ENCODE measurements at places on chromosomes 12 and 14. TPM values are rescaled to one million over a fixed set of nuclear protein-coding genes. Genes with fewer than 3 reads are reported as not detected.

DNA sequence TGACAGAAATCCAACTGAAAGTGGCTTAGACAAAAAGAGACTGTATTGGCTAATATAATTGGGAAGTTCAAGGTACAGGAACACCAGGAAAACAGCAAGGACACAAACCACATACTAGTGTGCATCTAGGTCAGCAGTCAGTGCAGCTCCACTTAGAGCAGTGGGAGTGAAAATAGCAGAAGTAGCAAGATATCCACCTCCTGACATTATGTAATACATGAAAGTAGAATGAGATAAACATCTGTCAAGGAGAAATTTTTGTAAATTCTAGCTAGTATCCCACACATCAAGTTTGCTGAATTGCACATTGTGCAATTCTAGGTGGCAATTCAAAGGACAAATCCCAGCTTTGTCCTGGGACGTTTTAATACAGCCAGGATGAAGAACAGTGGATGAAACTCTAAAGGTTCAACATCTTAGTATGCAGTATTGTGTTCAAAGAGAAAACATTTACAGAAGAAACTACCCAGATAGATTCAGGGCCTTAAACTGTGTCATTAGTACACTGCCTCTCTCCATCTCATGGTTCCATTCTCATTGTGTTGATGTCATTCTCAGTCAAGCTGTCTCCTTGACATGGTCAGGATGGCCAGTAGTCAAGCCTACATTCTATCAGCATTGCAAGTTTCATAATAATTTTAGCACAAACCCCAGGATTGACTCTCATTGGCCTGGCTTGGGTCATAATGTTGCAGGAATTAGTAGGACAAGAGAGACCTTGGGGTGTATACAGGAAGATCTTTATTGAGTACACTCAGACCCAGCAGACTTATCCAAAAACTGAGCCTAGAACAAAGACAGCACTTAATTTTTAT, 56.8 kb downstream of the SDR9C7 start:
- H3K4me1 ChIP-seq, result no peaks in the 10 kb centered on the region
- H3K27ac ChIP-seq, result no peak overlapping the region
- no peak overlapping the region for H3K4me3 ChIP-seq
- DNase-seq, result peak; percentile 57

GRCh38 chr12:68148261-68148951, 11.1 kb downstream of the IFNG start:
- H3K27me3 ChIP-seq, result no peaks in the 10 kb centered on the region
- H3K36me3 ChIP-seq, result no peaks in the 10 kb centered on the region
- no peak for DNase-seq
- no peaks in the 10 kb centered on the region for H3K4me1 ChIP-seq
- no peak overlapping the region for H3K4me3 ChIP-seq

DNA sequence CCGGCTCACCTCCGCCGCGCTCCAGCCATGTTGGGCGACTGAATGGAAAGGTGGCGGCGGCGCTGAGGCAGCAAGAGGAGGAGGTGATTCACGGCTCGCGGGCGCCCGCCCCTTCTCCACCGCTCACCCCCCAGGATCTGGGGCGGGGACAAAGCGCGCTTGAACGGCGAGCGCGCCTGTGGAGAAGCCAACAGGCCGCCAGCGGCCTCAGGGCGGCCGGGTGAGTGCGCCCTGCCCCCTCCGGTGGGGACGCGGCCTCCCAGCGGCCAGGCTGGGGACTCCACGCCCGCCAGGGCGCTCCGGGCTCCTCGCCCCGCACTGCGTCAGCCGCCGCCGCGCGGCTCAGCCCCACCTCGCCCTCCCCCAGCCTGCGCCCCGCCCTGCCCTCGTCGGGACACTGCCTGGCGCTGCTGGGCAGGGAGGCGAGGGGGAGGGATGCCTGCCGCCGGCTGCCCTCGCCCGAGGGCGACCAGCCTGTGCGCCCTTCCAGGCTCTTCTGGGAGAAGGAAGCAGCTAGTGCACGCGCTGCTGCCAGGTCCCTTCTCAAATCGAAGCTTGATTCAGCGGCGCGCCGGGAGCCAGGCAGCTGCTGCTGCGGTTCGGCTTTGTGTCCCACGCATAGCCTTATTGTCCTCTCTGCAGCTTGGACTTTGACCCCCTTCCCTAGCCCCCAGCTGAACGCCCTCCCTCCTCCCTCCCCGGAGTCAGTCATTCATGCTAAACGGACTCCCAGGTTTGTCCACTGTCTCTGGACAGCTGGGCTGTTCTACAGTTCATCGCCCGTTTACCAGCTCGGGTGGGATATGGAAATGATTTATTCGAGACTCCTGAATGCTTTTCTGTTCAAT, at the start of gene KIF21A:
Gene KIF21A, minus strand, starts transcription at position 40 of the 848 bp plus-strand sequence. CDS start 150 bp downstream, outside the sequence.
- peak within 1 kb of the TSS; percentile 88 for H3K27ac ChIP-seq
- peak within 1 kb of the TSS; percentile 84 for H3K4me3 ChIP-seq
- peak; percentile 95 for DNase-seq
- no peaks in the 10 kb centered on the region for H3K27me3 ChIP-seq
- no peaks in the 10 kb centered on the region for H3K36me3 ChIP-seq

AGAP2 gene
- total RNA-seq, result 2.5 TPM

DNA sequence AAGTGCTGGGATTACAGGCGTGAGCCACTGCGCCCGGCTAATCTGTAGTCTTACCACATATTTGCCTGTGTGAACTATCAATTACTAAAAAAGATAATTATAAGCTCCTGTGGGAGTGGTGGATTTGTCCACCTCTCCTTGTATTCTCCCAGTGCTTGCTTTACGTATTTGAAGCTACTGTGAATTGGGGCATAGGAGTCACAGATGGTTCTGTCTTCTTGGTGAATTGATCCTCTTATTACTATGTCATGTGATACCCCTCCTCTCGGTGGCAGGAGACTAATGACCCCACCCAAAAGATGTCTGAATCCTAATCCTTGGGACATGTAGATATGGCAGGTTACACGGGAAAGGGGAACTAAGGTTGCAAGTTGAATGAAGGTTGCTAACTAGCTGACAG, 11.8 kb downstream of the GPR132 start:
- no peak overlapping the region for H3K27ac ChIP-seq
- peaks cover under 1% of the 10 kb centered on the region for H3K4me1 ChIP-seq
- H3K36me3 ChIP-seq, result no peaks in the 10 kb centered on the region
- no peak overlapping the region for H3K4me3 ChIP-seq
- H3K27me3 ChIP-seq, result peaks cover 13% of the 10 kb centered on the region
- no peak for DNase-seq

DNA sequence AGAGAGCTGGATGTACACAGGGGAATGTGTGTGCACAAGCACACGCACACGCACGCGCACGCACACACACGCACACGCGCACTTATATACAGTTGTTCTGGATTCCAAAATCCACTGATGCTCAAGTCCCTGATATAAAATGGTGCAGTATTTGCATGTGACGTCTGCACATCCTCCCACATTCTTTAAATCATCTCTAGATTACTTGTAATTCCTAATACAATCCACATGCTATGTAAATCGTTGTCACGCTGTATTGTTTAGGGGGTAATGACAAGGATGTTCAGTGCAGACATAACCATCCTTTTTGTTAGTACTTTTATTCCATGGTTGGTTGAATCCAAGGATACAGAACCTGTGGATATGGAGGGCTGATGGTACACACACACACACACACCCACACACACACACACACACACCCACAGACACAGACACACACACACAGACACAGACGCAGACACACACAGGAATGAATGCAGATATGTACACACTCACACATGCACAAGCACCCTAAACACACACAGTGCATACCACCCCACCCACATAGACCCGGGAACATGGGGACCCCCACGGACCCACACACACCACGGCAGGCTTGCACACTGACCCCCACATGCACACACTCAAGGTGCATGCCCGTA, 188.5 kb upstream of the PRMT8 start:
- H3K4me1 ChIP-seq, result peaks cover 11% of the 10 kb centered on the region
- H3K27me3 ChIP-seq, result peaks cover 65% of the 10 kb centered on the region
- H3K36me3 ChIP-seq, result no peaks in the 10 kb centered on the region

DNA sequence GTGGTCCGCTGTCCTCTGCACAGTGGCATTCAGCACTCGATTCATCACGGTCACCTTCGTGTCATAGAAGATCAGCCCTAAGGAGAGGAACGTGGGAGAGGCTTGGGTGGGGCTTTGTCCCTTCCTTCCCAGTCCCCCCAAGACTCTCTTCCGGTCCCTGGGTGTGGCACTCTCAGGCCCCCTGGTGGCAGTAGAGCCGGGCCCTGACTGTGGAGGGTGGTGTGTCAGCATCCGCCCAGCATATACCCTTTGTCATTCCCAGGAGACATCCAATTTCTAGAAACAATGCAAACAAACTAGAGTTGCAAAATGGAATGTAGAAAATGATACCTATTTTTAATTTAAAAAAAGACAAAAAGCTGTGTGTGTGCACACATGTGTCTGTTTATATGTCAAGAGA, 45.0 kb downstream of the TRAFD1 start:
- peaks cover 97% of the 10 kb centered on the region for H3K36me3 ChIP-seq
- no peaks in the 10 kb centered on the region for H3K27me3 ChIP-seq
- H3K4me3 ChIP-seq, result no peak overlapping the region
- no peaks in the 10 kb centered on the region for H3K4me1 ChIP-seq
- no peak for DNase-seq

- H3K36me3 ChIP-seq, result no peaks in the 10 kb centered on the region
- H3K4me3 ChIP-seq, result no peak overlapping the region
- DNase-seq, result no peak
- no peak overlapping the region for H3K27ac ChIP-seq
- H3K27me3 ChIP-seq, result no peaks in the 10 kb centered on the region
Measured at GRCh38 chr12:116280595-116281290, 3.2 kb upstream of the MED13L start.

- no peaks in the 10 kb centered on the region for H3K36me3 ChIP-seq
- no peak for DNase-seq
- H3K27me3 ChIP-seq, result no peaks in the 10 kb centered on the region
- no peak overlapping the region for H3K4me3 ChIP-seq
- no peaks in the 10 kb centered on the region for H3K4me1 ChIP-seq
Measured at GRCh38 chr14:101687756-101688546, 73.6 kb upstream of the PPP2R5C start.

CPM gene
- total RNA-seq, result 30.2 TPM

DNA sequence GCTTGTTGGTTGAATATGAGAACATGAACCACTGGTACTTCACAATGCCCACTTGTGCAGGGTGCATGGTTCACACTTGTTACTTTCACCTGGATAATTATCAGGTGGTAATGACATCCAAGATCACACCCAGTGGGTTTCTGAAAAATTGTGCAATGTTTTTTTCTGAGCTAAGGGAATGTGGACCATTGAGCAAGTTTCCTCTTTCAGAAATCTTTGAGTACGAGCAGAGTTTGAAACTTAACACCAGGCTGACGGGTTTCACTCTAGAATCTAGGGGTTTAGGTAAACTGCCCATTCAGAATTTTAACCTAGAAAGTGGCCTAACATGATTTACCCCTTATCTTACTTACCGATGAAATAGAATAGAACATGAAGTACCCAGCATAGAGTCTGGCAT, 389.6 kb downstream of the PAWR start:
- no peak for DNase-seq
- H3K4me1 ChIP-seq, result no peaks in the 10 kb centered on the region
- no peaks in the 10 kb centered on the region for H3K27me3 ChIP-seq

GRCh38 chr14:89856871-89857345, 97.6 kb downstream of the EFCAB11 start:
- no peaks in the 10 kb centered on the region for H3K36me3 ChIP-seq
- no peaks in the 10 kb centered on the region for H3K27me3 ChIP-seq
- H3K4me3 ChIP-seq, result no peak overlapping the region
- H3K27ac ChIP-seq, result no peak overlapping the region

GRCh38 chr12:107131832-107132616, 38.7 kb upstream of the CRY1 start:
- no peaks in the 10 kb centered on the region for H3K27me3 ChIP-seq
- H3K36me3 ChIP-seq, result no peaks in the 10 kb centered on the region
- H3K4me3 ChIP-seq, result no peak overlapping the region
- no peak for DNase-seq
- H3K27ac ChIP-seq, result no peak overlapping the region

PSME1 gene
- total RNA-seq, result 152 TPM

GRCh38 chr12:24852420-24852819, 96.5 kb downstream of the BCAT1 start:
- no peaks in the 10 kb centered on the region for H3K4me1 ChIP-seq
- no peak overlapping the region for H3K27ac ChIP-seq
- H3K27me3 ChIP-seq, result no peaks in the 10 kb centered on the region
- H3K4me3 ChIP-seq, result no peak overlapping the region

- H3K4me3 ChIP-seq, result no peak overlapping the region
- H3K4me1 ChIP-seq, result no peaks in the 10 kb centered on the region
- H3K27me3 ChIP-seq, result no peaks in the 10 kb centered on the region
- H3K36me3 ChIP-seq, result no peaks in the 10 kb centered on the region
- H3K27ac ChIP-seq, result no peak overlapping the region
Measured at GRCh38 chr12:8466241-8466640, 10.5 kb downstream of the CLEC6A start.

GRCh38 chr14:46250113-46250703, 401.4 kb downstream of the RPL10L start:
- H3K4me3 ChIP-seq, result no peak overlapping the region
- no peaks in the 10 kb centered on the region for H3K4me1 ChIP-seq
- no peaks in the 10 kb centered on the region for H3K36me3 ChIP-seq
- no peak overlapping the region for H3K27ac ChIP-seq
- no peaks in the 10 kb centered on the region for H3K27me3 ChIP-seq

- no peak overlapping the region for H3K27ac ChIP-seq
- H3K36me3 ChIP-seq, result no peaks in the 10 kb centered on the region
- no peaks in the 10 kb centered on the region for H3K27me3 ChIP-seq
- no peak for DNase-seq
- H3K4me1 ChIP-seq, result no peaks in the 10 kb centered on the region
- no peak overlapping the region for H3K4me3 ChIP-seq
Measured at GRCh38 chr12:71556875-71557274, 106.8 kb downstream of the ZFC3H1 start.

CNTN1 gene
- total RNA-seq, result 44.2 TPM

DNA sequence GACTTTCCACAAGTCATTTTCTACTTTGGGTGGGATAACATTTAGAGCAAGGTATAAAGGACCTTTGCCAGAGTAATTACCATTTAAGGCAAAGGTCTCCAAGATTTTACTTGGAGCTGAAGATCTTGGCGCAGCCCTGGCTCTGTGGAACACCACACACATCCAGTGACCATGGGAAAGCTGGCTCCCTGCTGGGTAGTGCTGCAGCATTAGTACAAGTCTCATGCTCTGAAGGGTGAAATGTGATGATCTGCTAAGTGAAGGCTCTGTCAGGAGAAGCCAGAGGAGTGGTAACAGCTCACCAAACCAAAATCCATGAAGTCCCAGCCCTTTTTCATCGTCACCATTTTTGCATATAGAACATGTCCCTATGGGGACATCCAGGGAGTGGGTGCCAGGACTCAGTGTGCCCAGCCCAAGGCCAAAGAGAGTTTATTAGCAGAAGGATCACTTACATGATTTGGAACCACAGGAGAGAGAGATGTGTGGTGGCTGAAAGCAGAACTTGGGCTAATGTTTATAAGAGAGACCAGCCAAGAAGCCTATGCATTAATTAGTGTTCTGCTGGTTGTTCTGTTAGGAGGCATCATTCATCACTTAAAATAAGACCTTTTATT, 110.7 kb downstream of the SLC38A6 start:
- H3K27ac ChIP-seq, result no peak overlapping the region
- no peaks in the 10 kb centered on the region for H3K36me3 ChIP-seq
- H3K4me3 ChIP-seq, result no peak overlapping the region
- H3K27me3 ChIP-seq, result no peaks in the 10 kb centered on the region
- DNase-seq, result no peak

PPFIA2 gene
- 0.86 TPM for total RNA-seq

- H3K4me3 ChIP-seq, result no peak overlapping the region
- no peak overlapping the region for H3K27ac ChIP-seq
- no peaks in the 10 kb centered on the region for H3K27me3 ChIP-seq
- no peaks in the 10 kb centered on the region for H3K36me3 ChIP-seq
- no peaks in the 10 kb centered on the region for H3K4me1 ChIP-seq
- DNase-seq, result no peak
Measured at GRCh38 chr12:42945927-42946326, 356.4 kb upstream of the PRICKLE1 start.
